Omental fat pad (tissue), 4 donors: ENCODE measurements at places on chromosomes 3 and 15. TPM values are rescaled to one million over a fixed set of nuclear protein-coding genes. Genes with fewer than 3 reads are reported as not detected.

GRCh38 chr3:140420621-140421357 lies 257.1 kb upstream of the TRIM42 start:
- no peak for DNase-seq

DNA sequence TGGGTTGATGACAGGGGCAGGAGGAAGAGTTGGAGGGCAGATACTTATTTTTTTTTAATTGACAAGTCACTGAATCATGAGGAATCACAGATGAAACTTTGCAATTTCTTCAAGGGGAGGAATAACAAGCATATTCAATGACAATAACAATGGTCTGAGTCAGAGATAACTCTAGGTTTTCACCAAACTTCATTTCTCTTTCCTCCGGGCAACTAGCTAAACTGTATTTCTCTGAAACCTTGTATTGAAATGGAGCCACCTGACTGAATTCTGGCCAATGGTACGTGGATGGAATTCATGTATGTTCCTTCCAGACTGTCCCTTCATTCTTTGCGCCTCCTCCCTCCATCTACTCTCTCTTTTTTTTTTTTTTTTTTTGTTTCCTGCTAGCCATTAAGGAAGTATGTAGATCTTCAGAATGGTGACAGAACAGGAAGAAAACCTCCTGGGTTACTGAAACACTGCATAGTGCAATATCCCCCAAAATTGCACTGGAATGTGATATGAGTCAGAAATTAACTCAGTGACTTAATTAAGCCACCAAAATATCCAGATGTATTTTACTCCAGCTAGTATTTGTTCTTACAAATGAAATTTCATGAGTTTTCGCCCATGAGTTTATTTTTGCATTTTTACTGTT lies 495.4 kb downstream of the OTOL1 start:
- no peak for DNase-seq

DNA sequence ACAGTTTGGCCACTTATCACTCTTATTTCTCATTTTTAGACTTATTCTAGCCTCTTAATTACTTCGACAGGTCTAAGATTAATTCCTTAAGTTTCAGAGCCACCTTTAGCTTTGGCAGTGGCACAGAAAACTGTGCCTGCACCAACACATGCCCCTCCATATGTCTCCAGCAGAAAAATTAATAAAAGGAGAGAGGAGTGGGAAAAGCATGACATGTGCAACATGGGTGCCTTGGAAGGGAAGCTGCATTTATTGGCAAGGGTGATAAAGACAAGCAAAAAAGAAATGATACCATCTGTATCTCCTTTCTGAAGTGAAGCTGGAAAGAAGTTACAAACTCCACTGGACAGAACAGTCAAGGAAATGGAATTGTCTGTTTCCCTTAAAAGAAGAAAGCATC lies 121.7 kb upstream of the CFAP20DC start:
- no peak for DNase-seq

GRCh38 chr3:116038968-116039650 lies 406.2 kb downstream of the LSAMP start:
- DNase-seq, result no peak

DNA sequence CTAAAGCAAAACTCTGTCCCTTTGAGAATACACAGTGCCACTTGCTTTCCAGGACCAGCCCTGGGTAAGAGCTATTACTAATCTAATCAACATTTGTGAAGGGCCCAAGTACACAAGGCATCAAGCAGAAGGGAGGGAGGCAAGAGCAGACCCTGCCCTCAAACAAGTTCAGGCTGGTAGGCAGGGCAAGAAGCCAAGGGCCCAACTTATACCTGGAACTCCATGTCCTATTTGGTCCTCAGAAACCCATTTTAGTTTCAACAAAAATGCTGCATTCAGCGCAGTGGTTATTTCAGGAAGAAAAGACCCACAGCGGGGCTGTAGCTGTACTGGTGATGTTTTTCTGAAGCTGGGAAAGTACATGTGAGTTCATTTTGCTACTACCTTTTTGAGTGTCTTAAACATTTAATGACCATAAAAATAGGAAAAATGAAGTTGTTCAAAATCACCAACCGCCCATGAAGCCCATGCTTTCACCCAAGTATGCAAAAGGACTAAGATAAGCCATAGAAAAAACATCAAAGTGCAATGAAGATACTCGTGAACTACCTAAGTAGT lies 2.8 kb downstream of the RPS17 start:
- DNase-seq, result no peak

DNA sequence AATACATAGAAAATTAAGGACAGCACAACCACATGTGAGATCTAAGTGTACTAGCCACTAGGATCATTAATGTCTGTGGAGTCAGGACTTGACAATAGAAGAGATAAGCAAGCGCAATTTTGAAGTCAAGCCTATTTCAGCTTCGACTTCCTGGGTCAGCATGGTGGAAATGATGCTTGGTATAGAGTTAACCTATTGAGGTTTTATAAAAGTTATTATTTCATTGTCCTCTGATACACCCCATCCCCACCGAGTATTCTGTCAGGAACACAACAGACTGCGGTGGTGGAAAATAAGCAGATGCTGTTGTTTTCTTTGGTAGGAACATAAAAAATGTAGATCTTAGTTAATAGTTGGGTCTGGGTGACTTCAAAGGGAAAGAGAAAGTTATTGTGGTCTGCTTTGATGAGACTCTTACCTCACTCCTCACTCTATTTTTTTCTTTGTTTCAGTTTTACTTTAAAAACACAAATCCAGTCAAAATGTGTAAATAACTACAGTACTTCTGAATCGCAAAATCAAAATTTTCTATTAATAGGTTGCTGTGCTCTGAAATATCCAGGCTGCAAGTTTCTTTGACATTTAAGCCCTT lies 82.1 kb downstream of the IL5RA start:
- DNase-seq, result no peak

- no peak for DNase-seq
These were observed 62.2 kb downstream of the UMPS start for GRCh38 chr3:124792341-124793040.

- DNase-seq, result no peak
These were observed 160.0 kb upstream of the SNTN start for GRCh38 chr3:63492464-63492863.

The CDHR4 gene
- not detected for total RNA-seq
